Activated CD8-positive, alpha-beta memory T cell treated with anti-CD3 and anti-CD28 coated beads, Interleukin-2, amount 50 U/mL, for 48 hours (primary cell): ENCODE measurements at places on chromosomes 11 and 22.

DNA sequence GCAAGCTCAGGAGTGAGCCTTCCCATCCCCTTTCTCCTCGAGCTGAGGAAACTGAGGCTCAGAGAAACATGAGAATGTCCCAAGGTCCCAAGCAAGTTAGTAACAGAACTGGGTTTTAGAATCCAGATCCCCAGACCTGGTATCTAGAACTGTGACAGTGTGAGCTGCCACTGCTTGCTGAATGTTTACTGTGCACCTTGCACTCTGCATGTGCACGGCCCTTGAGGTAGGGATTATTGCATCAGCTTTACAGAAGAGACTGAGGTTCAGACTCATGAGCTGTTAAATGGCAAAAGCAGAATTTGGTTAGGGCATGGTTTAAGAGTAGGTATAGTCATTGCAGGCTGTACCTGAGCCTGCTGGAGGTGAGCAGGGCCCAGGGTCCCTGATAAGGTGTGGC, 3.8 kb upstream of the MPPED1 start:
- DNase-seq = no peak

DNA sequence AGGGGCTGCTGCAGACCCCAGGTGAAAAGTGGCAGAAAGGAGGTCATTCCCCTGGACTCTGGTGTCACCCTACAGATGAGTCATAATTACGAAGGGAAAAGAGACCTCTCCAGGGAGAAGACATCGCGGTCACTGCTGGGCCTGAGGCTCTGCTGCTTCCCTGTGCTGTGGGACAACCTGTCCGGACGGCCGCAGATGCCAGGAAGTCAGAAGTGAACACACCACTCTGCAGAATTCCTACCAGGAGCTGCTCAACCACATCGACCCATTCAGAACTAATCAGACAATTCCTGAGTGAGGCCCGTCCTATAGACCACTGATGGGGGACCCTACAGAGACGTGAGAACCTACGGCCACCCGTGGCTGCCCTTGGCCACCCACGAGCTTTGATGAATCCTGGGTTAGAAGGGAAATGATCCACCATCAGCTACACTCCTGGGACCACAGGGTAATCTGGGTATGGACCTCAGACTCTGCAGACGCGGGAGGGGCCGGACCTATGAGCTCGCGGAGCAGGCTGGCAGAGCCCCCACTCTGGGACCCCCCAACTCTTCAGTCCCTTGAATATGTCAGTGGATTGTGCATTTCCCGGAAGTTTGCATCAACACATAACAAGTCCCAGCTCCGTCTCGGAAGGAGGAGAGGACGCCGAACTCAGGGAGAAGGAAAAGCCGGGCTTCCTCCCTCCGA, 636.7 kb downstream of the BRD1 start:
- DNase-seq = no peak

- DNase-seq = peak; percentile 80
These were observed 823 bp downstream of the CEP57 start for GRCh38 chr11:95790933-95791708.

- peak; percentile 67 for DNase-seq
These were observed 16.2 kb downstream of the CAPN5 start for GRCh38 chr11:77082838-77083565.

- DNase-seq = no peak
These were observed 22.6 kb upstream of the RCN1 start for GRCh38 chr11:32068134-32068870.

DNA sequence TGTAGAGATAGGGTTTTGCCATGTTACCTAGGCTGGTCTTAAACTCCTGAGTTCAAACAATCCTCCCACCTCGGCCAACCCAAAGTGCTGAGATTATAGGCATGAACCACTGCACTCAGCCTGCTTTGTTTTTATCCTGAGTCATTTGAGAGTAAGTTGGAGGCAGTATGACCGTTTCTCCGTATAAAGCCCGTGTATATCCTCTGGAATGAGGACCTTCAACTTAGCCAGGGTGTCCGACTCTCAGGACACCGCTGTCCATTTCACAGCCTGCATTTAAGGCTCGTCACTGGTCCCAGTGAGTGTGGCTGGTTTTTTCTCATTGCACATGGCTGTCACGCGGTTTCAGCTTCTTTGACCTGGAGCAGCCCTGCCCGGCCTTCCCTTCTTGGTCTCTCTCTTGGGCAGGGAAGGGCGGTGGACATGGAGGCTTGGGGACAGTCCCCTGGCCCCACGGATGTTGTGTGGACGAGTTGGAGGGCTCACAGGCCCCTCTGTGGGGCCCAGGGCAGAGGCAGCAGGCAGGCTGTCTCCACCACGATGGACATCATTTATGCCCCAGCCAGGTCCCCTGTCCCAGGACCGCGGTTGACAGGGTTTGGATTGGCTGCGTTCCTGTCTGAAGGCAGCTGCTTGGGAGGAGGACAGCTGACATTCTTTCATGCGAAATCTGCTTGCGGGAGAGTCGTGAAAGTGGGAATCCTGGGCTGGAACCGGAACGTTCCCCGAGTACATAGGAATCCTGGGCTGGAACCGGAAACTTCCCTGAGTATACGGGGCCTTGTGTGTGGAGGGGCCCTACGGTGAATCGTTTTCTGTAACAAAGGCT, 93.3 kb downstream of the KCNQ1 start:
- DNase-seq = no peak

DNA sequence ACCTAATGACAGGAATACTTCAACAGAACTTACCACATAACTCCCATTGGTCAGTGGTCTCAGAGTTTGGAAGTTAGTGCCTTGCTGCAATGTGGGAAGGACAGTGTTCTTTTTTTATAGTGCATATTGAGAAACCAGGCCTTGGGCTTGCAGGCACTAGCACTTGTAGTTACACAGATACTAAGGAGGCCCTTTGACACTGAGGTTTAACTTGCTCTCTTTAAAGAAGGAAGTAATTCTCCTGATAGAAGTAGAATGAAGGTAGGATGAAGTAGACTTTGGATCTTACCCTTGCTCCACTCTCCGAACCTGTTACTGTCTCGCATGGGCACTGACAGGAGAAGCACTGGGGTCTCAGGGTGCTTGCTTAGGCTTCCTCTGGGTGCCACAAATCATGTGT, 31.0 kb upstream of the ST14 start:
- DNase-seq = no peak

DNA sequence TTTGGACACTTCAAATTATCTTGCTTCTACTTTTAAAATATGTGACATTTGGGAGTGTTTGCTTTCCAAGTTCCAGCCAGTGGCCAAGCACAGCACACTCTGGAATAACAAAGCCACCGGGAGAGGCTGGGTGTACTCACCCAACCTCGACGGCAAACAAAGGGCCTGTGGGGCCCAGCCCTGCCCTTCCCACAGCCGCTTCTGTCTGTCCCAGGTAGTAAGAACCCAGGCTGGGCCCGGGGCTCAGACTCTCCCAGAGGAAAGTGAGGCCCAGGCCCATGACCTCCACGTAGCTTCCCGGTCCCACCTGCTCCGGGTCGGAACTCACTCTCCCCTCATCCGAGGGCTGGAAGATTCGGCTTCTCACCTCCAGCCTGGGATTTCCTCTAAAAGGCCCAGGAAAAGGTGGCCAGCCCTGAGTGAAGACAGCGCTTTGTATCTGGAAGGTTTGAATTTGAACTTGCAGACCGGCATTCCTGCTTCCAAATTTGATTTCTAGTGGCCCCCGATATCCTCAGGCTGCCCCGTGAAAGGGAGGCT, 93.5 kb downstream of the CELSR1 start:
- no peak for DNase-seq
